ENCODE measurements at places on chromosomes 13 and 19. TPM values are rescaled to one million over a fixed set of nuclear protein-coding genes. Genes with fewer than 3 reads are reported as not detected.

Gene FAM32A
- 179 TPM for total RNA-seq

Gene ZNF880
- total RNA-seq: not detected

Gene EFNB2
- total RNA-seq: 22.4 TPM

Gene PEG3
- total RNA-seq: not detected

Gene GPR18
- not detected for total RNA-seq

Gene KMT5C
- 5.8 TPM for total RNA-seq

Gene IQCN
- total RNA-seq: not detected

Gene IFNL1
- total RNA-seq: not detected

Gene KLK3
- not detected for total RNA-seq

Gene DACT3
- total RNA-seq: 0.60 TPM

Gene ZNF536
- not detected for total RNA-seq

Gene IRF2BP1
- total RNA-seq: 57.1 TPM
